Cerebellar nuclear complex (tissue), 1 donor: ENCODE measurements at places on chromosomes 1 and 21.

GRCh38 chr1:55141295-55141893, 73.8 kb downstream of the USP24 start:
- no peak for DNase-seq

- no peak for DNase-seq
These were observed 12.0 kb downstream of the ALDH9A1 start for GRCh38 chr1:165686121-165686970.

DNA sequence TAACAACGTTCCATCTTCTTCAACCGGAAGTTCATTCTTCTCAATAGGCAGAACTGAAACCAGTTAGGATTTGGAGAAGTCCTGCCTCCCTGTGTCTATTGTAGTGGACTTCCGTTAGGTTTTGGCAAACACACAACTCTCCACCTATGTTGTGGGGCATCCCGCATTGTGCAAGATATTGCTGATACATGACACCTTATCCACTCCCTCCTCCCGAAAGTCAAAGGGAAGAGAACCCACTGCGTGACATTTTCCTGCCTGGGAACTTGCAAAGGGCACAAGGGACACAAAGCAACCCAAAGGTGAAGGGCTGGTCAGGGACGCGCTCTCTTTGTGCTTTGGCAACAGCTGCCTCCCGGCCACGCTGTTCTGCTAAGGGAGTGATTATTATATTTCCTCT, 164.8 kb downstream of the TPR start:
- no peak for DNase-seq

DNA sequence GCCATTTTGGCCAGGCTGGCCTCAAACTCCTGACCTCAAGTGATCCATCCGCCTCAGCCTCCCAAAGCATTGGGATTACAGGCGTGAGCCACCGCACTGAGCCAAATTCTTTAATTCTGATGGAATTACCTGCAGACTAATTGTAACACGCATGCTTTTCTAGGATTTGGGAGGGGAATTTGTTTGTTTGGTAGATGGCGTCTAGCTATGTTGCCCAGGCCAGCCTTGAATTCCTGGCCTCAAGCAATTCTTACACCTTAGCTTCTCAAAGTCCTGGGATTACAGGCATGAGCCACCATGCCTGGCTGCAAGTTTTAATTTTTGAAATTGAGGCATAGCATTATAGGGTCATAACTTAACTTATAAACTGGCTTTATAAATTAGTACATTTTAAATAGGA, 18.6 kb downstream of the RTCA start:
- no peak for DNase-seq

DNA sequence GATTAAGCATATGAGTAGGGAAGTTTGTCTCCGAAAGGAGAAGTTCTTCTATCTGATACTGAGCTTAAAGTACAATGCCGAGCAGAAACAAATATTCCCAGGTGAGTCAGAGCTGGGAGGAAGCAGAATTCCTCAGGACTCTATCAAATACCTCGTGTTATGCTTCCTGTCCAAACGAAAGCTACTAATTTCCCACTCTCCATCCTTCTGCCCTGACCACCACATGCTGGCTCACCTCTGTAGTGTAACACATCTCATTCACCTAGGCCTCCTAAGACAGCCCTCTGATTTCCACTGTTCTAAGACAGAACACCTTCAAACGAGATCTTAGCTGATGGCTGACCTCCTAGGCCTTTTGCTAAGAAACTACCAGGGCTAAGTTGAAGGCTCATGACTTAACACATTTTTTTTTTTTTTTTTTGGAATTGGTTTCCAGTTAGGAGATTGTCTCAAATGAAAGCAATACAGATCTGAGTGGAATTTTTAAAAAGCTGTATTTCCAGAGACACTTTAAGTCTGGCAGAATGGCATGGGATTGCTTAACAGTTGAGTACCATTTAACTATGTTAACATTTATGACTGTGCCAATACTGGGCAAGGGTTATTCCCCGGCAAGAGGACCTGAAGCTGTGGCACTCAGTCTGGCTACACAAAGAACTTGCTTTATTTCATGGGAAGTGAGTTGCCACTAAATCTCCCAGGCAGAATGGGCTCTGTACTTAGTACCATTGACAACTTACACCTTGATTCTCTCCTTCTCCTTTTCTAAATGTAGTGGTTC, 583.4 kb downstream of the DPYD start:
- DNase-seq = no peak

GRCh38 chr1:244344001-244344400, 107.7 kb downstream of the ADSS2 start:
- no peak for DNase-seq

GRCh38 chr1:29176576-29176975, 5.1 kb downstream of the SRSF4 start:
- DNase-seq = no peak

DNA sequence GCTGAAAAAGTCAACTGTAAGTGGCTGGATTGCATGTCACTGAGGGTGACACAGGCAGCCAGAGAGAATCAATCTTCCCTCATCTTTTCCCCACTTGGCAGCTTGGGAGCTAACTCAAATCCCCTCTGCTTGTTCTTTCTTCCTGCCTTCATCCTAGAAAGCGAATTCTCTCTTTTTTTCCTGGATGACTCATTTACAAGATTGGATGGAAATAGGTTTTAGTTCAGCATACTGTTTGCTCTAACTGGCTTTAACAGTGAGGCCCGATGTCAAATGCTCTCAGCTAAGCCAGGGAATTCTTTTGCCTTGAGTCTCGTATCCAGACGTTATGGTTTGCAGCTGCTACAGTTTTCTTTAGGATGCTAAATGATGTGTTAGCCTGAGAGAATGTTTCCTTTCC, 72.7 kb downstream of the HUNK start:
- DNase-seq = no peak

- DNase-seq = no peak
These were observed 4.6 kb downstream of the MIB2 start for GRCh38 chr1:1619917-1620361.

DNA sequence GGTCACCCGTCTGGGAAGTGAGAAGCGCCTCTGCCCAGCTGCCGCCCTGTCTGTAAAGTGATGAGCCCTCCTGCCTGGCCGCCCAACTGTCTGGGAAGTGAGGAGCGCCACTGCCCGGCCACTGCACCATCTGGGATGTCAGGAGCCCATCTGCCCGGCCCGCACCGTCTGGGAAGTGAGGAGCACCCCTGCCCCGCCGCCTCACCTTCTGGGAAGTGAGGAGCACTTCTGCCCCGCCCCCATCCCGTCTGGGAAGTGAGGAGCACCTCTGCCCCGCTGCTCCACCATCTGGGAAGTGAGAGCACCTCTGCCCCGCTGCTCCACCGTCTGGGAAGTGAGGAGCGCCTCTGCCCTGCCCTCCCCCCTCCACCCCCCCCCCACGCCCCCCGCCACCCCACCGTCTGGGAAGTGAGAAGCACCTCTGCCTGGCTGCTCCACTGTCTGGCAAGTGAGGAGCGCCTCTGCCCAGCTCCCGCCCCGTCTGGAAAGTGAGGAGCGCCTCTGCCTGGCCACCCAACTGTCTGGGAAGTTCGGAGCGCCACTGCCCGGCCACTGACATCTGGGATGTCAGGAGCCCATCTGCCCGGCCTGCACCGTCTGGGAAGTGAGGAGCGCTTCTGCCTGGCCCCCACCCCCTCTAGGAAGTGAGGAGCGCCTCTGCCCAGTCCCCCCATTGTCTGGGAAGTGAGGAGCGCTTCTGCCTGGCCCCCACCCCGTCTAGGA, 4.5 kb upstream of the ZZZ3 start:
- DNase-seq = no peak

GRCh38 chr1:75587692-75588091, 23.2 kb downstream of the SLC44A5 start:
- DNase-seq = no peak

GRCh38 chr1:111471012-111471411, 2.8 kb upstream of the C1orf162 start:
- no peak for DNase-seq

GRCh38 chr21:44837537-44837936, 19.7 kb upstream of the SUMO3 start:
- DNase-seq = no peak

- no peak for DNase-seq
These were observed 1144.6 kb upstream of the TMPRSS15 start for GRCh38 chr21:19547951-19548840.

GRCh38 chr1:243849421-243850201, 432 bp downstream of the AKT3 start:
- no peak for DNase-seq

DNA sequence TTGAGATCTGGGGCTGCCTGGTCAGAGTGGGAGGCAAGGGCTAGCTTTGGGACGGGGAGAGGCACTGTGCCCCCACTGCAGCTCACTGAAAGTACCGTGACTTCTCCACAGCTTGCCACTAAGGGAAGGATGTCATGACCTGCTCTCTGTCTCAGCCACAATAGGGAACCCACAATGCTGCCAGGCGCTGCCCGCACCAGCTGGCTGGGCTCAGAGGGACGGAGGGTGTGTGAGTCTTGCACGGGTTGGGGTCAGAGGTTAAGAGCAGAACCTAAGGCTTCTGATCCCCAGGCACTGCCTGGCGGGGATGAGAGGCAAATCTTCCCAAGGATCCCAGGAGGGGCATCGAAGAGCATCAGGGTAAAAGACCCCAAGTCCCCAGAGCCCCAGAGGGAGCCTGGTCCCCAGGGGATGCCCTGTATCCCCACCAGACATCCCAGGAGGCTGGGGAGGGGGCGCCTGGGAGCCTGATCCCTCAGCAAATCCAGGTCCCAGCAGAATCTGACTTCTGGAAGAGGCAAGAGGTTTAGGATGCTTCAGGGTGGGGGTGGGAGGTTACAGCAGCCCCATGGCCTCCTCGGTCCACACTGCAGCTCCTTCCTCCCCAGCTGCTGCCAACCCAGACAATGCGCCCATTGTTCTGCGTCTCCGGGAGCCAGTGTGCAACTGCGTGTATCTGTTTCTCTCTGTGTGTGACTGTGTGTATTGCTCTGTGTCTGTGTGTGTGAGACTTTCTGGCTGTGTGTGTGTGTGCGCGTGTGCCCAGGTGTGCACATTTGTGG, 2.0 kb upstream of the MARCKSL1 start:
- no peak for DNase-seq

GRCh38 chr21:36790616-36791015, 91.7 kb downstream of the SIM2 start:
- no peak for DNase-seq

- DNase-seq = no peak
These were observed 23.3 kb upstream of the ZNF326 start for GRCh38 chr1:89971600-89971999.

- DNase-seq = no peak
These were observed 141.4 kb downstream of the SYT2 start for GRCh38 chr1:202568826-202569225.

DNA sequence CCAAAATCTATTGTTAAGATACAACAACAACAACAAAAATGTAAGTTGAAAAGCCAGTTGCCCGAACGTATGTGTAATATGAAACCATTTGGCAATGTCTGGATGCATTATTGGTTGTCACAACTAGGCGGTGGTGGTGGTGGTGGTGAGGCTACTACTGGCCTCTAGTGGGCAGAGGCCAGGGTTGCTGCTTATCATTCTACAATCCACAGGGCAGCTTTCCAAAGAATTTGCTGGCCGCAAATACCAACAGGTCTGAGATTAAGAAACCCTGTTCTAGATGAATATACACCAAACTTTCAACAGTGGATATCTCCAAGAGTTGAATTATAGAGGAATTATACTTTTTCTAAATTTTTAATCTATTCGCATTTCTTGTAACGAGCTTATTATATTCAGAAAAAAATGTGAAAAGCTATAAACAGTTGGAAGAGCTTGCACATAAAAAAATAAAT, 26.8 kb upstream of the ZNF697 start:
- no peak for DNase-seq

DNA sequence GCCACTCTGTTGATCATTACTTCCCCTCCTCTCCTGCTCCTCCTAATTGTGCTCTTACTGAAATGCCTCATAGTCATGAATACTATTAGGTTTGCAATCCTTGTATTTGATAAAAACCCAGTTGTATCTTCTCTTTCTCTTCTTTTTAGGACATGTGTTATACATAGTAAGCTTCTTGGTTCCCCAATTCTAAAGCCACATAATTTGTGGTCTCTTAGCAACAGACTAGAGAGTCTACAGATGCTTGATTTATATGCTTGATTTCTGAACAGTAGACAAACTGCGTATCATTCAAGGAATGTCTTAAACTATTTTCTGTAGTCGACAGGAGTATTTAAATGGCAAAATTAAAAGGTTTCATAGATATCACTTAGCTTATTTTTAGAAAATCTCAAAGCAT, 1598.9 kb downstream of the PLA2G4A start:
- no peak for DNase-seq

- DNase-seq = no peak
These were observed 183.4 kb upstream of the PTBP2 start for GRCh38 chr1:96538111-96538641.

DNA sequence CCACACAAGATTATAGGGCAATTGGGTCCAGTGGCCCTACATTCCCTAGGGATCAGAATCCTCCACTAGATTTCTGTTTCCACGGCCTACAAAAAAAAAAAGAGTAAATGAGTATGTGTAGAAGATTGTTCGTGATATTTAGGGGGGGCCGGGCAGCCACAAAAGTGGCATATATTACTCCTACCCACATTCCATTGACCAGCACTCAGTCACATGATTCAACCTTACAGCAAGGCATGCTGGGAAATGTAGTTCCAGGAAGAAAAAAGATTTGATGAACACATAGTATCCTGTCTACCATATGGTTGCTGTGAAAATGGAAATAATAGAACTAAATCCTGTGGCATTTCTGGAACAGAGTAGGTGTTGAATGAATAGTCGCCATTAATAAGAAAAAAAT, 43.4 kb upstream of the GJB5 start:
- DNase-seq = no peak

GRCh38 chr1:11980676-11980972, 380 bp downstream of the MFN2 start:
- DNase-seq = no peak

DNA sequence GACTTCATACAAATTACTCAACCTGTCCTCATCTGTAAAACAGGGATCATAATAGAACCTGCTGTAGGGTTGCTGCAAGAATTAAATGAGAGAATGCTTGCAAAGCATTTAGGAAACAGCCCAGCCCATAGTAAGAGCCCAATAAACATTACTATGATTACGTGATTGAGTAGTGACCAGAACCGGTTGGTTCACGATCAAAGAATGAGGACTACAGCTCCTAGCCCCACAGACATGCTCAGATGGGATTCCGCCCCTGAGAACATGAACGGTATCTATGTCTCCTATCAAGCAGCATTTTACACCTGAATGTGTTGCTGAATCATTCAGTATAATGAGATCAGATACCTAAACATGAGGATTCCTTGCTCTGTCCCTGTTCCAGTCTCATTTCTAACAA, 104.8 kb upstream of the ZNF648 start:
- no peak for DNase-seq

DNA sequence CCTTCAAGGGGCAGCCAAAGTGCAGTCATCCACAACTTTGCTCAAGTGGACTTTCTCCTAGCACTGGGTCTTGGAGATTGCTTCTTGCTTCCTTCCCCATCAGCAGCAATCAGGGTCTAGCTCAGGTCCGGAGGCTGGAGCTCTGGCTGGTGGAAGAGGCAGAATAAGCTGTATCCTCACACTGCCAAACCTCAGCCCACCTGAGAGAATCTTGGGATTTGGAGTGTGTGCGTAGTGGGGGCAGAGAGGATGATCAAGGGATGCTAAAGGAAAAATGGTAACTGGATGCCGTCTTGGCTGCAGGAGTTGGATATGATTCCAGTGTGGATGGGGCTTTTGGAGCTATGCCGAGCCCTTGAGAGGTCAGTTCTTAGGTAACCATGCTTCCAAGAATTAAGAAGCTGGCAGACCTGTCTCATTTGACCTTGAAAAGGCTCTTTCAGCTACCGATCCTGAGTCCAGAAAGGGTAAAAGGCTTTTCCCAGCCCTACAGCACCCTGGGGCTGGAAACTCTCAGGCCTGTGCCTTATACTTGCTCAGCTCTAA, 4.5 kb upstream of the NFASC start:
- DNase-seq = no peak

- DNase-seq = no peak
These were observed 11.2 kb upstream of the HJV start for GRCh38 chr1:146032631-146033219.
